ENCODE measurements at places on chromosomes 6 and 20.

GRCh38 chr6:130296854-130297253 is 69.0 kb upstream of the TMEM200A start:
- DNase-seq: no peak

DNA sequence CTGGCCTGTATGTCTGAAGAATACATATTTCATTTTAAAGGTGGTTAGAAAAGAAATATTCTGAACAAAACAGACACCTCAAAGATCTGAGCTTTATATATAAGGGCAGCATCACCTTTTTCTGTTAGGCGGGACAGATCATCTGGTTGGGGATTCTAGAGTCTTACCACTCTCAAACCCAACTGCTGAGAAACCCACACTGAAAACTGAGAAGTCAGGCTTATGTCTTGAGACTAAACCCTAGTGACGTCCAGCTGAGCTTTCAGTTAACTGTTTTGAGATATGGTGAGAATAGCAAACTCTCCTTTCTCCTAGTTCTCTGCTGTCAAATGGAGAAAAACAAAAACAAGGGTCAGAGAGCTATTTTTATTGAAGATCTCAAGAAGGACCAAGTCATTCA is 63.7 kb upstream of the CCN6 start:
- no peak for DNase-seq

- no peak for DNase-seq
Measured at GRCh38 chr20:5469111-5469510, 152.4 kb upstream of the PROKR2 start.

DNA sequence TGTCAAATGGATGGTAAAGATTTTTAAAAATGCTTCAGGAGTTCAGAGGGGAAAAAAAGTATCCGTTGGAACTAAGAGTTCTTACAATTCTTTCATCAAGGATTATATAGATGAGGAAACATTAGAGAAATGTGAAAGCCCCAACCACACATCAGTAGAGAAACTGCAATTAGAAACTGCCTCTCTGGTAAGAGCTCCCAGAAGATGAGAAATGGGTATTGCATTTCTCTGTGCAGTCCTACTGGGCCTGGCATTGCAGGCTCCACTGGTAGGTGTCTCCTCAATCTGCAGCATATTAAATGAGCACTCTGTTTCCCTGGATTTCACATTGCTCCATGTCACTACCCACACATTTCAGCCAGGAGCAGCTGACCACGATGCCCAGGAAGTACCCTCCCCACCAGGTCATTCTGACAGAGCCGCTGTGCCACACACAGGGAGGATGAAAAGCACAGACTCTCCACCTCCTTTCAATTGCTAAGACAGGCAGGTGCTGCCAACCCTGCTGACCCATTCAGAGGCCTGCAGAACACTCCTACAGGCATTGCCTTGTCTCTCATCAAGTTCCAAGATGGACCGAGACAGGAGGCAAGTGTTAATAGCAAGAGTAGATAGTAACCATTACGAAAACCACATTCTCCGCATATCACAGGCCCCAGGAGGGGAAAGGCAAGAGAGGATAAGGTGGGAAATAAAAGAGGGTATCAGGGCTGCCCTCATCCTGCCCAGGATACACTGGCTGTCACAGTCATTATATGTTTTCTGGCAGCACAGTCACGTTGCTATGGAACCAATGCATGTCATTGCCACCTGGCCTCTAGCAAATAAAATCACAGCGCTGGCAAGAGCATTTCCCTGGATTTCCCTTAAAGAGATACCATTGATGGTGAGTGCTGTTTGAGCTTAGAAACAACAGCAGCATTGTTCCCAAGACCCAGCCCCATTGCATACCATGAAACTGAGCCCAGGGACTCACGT is 241.7 kb downstream of the ATXN1 start:
- DNase-seq: no peak

DNA sequence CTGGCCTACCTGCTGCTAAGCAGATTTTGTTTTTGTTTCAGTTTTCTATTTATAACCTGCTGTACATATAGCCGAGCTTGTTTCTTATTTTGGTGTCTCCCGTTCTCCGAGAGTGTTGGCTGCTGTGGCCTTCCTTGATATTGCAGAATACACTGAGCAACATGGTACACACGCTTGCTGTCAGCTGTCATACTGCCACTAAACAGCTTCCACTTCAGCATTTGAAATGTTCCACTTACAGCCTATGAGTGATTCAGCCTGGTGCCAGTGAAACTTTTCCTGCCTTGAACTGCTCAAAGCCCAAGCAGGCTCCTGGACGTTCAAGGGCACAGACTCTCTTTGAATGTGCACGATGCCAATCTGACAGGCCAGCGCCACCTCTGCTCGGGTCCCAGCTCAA is 87.1 kb downstream of the PSMG4 start:
- DNase-seq: no peak

DNA sequence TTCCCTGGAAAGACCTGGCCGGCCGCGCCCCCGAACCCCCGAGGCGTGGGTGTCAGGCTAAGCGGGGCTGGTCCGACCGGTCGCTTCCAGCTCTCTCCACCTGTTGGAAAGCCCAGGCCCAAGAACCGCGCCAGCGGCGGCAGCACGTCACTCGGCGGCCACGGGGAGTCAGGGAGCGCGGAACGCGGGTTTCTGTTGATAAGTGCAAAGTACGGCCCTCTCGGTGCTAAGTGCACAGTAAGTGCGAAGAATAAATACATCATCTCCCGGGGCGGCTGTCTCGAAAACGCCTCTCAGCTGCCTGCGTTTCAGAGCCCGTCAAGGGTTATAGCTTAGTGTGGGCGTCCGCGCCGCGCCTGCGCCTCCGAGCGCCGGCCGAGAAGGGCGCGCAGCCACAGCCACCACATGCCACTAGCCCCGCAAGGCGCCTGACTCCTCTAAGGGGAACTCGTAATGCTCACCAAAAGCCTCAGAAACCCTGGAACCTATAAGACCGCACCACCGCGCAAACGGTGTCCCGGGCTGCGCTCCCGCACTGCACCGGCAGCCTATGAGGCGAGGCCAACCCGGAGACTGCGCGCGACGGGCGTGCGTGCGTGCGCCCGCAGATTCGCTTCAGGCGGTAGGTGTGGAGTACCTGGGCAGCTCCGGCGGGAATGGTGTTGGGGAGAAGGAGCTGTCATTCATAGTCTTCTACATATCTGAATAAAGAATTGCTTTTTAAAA is 9.2 kb upstream of the TBX18 start:
- DNase-seq: no peak

GRCh38 chr6:27863962-27864905 is 48.0 kb downstream of the OR2B2 start:
- DNase-seq: no peak

- DNase-seq: no peak
Measured at GRCh38 chr6:158718461-158719046, 68.7 kb downstream of the SYTL3 start.

DNA sequence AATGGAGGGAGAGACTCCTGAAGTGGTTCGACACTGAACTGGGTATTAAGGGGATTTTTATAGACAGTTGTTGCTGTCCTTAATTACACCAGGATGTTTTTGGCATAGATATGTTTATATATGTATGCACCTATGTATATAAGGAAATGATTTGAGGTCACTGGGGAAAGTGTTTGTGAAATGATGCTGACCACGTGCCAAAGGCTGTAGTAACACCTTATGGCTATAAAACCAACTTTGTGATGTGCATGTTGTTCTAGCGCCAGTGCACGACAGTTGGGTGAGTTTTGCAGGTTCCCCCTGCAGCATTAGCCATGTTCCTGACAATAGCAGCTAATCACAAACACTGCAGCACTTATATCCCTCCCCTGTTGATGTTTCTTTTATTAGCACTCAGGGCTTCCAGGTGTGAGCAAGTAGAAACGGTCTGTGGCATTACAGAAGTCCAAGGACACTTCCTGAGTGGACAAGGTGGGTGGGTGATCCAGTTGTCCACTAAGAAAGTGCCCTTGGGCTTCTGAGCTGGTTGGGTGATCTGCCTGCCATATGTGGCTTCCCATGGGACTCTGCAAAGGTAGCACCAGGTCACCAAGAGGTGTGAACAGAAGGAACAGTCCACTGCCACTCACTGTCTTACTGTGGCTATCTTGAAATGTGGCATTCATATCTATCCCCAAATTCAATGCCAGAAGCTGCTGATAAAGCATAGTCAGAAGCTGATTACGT is 63.0 kb upstream of the RBM24 start:
- DNase-seq: no peak

DNA sequence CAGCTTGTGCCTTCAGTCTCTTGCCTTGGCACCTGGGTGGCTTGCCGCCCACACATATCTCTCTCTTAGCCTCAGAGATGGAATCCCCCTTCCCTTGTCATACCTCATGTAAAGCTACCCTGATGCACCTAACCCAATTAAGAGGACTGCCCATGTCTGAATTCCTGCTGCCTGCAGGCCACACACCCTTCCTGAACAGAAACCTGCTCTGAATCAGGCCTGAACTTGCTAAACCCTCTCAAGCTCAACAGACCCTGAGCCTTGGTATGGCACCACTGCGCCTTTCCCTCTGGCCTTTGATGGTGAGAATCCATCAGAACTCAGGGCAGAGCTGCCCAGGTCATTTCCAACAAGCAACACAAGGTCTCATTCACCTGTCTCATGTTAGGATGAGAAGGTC is 5.2 kb downstream of the RAET1G start:
- no peak for DNase-seq

DNA sequence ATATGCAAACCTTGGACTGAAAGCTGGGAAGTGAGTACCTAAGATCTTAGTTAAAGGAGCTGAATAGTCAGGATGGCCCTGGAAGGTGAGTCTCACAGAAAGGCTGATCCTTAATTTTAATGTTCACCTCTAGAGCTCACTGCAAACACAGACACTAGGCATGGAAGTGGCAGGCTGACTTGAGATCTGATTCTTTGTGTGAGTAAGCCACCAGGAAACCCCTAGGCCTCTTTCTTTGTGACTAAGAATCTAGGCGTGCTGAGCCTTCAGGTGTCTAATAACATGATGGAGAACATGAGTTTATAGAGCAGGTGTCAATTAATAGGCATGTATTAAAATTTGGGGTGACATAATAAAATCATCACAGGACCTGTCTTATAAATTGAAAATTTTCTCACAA is 642.2 kb downstream of the EYS start:
- DNase-seq: no peak

- DNase-seq: no peak
Measured at GRCh38 chr20:63167026-63167917, 48.7 kb downstream of the YTHDF1 start.

GRCh38 chr6:97778290-97779038 is 495.4 kb upstream of the MMS22L start:
- DNase-seq: no peak

DNA sequence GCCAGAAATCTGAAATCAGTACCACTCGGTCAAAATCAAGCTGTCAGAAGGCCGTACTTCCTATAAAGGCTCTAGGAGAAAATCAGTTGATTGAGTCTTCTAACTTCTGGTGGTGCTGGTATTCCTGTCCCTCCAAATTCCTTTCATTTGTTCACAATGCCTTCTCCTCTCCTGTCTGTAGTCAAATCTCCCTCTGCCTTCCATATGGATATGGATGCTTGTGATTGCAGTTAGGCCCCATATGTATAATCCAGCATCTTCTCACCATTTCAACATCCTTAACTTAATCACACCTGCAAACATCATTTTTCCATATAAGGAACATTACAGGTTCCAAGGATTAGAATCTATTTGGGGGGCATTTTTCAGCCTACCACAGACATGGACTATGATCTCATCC is 287.8 kb upstream of the THEMIS start:
- no peak for DNase-seq

DNA sequence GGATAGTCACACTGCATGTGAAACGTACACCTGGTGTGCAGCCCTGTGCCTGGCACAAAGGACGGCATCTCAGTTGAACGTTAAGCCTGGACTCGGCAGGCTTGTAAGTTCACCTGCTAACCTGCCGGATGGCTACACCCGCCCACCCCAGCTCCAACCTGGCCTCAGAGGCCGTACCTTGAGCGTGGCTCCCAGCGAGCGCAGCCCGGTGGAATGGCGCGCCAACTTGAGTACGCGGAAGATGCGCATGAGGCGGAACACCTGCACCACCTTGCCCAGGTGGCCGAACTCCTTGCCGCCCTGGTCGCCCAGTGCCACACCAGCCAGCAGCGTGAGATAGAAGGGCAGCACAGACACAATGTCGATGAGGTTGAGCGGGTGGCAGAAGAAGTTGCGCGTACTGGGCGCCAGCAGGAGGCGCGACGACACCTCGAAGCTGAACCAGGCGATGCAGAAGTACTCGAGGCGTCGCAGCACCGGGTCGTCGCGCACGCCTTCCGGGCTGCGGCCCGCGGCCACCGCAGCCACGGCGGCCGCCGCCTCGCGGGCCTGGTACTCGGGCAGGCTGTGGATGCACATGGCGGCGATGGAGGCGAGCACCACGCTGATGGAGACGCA is 3.3 kb downstream of the KCNS1 start:
- no peak for DNase-seq

GRCh38 chr6:3195695-3196497 is 31.6 kb downstream of the TUBB2B start:
- no peak for DNase-seq

GRCh38 chr20:63513207-63513606 is 7.4 kb upstream of the PPDPF start:
- no peak for DNase-seq

DNA sequence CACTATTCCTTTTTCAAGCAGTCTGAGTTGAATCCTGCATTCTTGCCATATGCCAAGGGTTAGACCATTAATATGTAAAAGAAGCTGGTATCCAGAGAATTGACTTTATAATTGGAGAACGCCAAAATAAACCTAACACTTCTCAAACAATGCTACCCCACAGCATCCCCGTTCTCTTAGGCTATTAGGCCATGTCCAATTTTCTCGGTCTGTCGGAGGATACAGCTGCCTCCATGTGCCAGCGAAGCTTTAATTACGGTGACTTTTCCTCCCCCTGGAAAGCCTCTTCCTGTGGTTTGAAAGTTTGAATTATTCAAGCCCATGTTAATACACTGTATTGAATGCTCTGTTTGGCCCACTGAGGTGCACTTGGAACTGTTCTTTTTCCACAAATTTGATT is 60.5 kb downstream of the HS3ST5 start:
- no peak for DNase-seq

DNA sequence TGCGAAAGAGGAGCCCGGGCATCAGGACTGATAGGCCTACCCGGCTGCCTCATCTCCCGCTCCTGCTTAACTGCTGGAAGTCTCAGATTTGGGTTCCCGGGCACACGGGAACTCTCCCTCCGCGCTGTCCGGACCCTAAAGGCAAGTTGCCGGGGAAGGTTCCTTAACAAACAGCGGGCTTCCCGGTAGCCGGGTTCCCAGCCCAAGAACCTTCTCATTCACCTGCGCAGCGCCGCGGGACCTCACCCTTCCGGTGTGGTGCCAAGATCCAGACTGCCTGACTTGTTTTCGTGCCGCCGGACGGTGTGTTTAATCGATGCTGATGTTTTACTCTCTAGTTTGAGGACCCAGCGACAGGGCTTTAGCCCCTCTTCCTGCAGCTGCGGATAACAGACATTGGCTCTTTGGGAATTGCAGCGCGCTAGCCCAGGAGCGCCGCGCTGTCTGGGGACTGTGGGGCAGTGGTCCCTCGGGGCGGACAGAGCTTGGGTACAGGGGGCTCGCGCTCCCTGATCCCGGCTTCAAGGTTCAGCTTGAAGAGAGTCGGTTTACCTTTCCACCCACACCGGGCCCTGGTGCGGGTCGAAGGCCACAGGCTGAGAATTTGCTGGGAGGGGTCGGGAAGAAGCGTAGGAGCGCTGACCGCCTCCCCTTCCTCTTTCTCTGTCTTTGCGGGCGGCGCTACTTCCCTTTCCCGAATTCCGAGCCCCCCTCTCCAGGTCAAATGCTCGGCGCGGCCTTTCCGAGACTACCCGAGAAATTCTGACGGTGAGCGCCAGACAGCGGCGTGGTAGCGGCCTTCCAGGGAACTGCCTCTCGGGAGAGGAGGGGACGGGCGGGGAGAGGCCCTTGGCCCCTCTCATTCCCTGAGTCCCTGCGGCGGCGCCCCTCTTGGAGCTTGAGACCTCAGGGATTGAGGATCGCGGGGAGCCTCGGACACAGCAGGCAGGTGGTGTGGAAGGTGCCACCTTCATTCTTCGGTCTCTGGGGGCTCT is 17.2 kb downstream of the ABT1 start:
- DNase-seq: peak; percentile 8

All from T follicular helper cell (primary cell).